ENCODE measurements at places on chromosomes 12 and 14.

DNA sequence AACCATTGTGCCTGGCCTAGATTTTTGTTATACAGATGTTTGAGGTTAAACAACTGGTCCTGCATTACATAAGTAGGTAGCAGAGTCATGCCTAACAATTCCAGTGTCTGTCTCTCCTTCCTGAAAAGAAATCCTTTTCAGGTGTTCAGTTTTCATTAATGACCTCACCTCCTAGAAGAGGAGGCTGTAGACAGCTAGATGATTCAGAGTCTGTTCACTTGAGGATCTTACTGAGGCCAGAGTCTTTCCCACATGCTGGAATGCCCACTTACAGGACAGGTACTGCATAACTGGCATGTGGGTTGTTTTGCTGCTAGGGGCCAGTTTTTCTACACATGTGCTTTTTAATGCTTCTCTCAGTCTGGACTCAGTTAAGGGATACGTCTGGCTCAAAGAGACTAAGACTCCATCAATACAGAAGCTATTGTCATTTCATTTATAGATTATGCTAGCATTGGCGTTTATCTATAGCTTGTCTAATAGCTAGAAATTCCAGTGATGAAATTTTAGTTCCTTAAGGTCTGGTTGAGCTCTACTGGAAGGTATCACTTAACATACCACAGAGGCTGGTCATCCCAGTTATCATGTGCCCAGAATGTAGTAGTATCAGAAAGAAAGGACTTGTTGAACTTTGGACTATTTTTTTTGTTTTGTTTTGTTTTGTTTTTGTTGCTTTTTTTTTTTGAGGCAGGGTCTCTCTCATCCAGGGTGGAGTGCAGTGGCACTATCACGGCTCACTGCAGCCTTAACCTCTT, 206.4 kb downstream of the ERC1 start:
- no peak for DNase-seq

DNA sequence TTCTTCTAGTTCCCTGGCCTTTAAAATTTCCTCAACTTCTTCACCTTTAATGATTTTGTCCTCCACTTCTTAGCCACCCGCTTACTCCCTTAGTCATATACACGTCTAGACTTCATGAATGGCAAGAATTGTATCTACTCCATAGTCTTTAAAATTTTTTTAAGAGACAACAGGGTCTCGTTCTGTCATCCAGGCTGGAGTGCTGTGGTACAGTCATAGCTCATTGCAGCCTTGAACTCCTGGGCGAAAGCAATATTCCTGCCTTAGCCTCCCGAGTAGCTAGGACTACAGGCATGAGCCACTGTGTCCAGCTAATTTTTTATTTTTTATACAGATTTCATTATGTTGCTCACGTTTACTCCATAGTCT, 47.9 kb downstream of the BBS10 start:
- no peak for DNase-seq

DNA sequence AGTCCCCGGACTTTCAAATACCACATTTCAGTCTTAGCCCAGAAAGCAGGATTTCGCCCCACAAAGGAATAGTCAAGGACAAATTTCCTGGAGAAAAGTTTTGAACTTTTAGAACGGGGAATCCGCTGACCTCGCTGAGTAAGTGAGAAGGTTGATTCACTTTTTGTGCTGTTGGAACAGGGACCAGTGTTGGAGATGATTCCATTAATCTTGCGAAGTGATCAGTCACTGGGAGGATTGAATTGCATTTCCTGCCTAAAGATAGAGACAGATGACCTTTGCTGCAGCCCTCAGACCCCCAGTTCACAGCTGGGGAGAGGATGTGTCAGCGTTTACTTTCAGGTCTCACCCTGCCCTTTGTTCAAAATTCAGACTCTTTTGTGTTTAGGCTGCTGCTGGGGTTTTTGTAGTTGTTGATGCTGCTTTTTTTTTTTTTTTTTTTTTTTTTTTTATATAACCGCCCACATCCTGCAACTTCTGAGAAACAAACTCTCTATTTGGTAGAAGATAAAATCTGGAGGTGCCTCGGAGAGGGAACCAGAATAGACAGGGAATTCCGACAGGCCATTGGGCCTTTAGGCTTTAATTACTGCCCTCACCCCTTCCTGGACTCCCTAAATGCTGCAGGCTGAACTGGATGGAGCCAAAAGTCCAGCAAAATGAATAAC, 9.8 kb upstream of the KDM2B start:
- DNase-seq, result no peak

- no peak for DNase-seq
Measured at GRCh38 chr12:122318607-122319605, 52.6 kb upstream of the VPS33A start.

DNA sequence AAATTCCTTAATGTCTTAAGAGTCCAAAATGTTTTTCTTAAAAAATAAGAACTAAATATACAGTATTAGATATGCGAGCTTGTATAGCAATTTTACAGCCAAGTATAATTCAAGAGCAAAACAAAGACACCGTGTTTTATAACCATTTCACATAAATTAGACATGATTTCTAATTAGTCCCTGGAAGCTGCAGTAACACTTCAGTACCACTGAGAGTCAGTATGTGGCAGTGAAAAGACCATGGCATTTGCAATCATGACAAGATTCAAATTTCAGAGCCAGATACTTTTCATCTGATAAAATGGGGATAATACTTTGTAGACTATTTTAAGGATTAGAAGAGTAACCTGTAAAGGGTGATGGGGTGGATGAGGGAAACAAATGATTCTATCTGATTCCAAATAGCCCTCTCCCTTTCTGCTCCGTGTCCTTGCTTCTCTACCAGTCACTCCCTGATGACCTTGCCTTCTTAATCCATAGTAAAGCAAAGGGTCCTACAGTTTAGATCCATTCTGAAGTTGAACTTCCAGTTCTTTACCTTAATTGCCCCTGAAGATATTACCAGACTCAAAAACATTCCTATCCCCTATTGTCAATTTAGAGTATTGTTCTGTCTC, 145.4 kb upstream of the ABCD2 start:
- no peak for DNase-seq

- no peak for DNase-seq
Measured at GRCh38 chr14:94491511-94491910, 15.5 kb upstream of the SERPINA9 start.

DNA sequence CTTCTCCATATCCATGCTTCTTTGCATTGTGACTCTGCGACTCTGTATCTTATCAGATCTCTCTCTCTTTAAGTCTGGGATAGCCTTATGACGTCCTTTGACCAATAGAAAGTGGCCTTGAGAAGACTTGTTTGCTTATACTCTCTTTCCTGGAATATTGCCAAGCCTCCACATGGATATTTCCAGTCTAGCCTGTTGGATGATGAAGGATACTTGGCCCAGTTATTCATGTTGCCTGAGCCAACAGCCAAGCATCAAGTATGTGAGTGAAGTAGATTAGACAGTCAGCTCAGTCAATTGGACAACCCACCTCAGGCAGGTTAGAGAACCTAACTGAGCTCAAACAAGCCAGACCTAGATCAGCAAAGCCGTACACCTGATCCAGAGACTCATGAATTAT, 864.2 kb upstream of the MGAT4C start:
- no peak for DNase-seq

DNA sequence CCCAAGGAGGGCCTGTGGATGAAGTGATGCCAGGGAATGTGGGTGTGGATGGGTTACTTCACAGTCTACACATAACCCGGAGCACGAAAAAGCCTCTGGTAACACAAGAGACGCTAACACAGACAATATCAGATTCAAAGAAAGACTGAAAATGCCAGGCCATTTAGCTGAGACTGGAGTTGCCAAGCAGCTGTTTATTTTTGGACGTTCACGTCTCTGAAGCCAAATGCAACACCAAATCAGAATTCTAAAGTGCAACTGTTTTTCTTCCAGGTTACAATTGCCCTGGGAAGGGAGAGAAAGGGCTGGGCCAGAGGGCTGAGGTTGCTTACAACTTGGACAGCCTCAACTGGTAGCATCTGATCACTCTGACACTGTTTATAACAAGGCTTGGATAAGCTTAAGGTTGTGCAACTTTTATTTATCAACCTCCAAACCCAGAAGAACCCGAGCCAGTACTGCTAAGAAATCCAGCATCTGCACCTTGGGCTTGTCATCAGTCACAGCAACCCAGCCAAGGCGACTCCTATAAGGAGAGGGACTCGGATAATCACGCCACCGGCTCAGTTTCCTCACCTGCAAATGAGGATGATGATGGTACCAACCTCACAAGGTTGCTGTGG, 24.8 kb downstream of the NUAK1 start:
- no peak for DNase-seq

DNA sequence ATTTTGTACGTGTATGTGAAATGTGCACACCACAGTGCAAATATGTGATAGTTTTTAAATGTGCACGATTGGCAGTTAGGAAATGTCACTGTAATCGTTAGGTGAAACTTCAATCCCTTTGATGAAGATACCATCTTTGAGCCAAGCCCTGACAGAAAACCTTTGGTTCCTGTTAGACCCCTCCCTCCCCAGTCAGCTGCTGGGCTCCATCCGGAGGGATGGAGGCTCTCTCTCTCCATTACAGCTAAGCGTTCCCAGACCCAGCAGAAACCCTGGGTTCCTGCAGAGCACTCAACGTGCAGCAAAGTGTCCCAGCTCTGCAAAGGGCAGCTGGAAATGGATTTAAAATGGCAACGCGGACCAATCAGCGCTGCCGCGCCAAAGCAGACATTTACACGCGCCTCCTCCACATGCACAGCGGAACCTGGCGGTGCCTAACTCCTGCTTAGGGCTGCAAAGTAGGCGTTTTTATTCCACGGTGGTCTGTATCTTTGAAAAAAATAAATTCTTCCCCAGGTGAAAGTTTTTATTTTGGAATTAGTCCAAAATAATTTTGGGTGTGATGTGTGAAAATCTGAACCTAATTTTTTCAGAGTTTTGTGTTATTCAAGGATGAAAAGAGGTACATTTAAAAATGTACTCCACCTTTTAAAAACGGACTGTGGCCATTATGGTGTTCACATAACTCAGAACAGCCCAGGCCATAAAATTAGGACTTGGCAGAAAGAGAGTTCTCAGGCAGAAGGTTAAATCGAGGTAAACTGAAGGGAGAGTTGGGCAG, 1.4 kb upstream of the HMGA2 start:
- no peak for DNase-seq

- DNase-seq, result no peak
Measured at GRCh38 chr12:122159882-122160281, 14.1 kb downstream of the IL31 start.

DNA sequence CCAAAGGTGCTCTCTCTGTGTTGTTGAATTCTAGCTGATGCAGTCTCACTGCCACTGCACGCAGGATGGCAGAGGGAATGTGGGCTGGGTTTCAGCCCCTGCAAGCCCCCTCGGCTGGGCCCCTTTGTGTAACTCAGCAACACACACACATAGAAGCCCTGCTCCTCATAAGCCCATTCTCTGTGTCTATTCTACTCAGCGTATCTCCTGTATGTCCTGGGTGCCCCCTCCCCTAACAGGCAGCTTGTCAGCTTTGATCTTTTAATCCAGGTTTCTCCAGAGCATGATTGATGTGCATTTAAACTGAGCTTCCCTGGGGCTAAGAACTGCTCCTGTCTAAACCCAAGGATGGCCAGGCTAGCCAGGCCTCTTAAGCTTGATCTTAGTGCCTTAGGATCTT, 43.0 kb downstream of the SRRM4 start:
- no peak for DNase-seq

DNA sequence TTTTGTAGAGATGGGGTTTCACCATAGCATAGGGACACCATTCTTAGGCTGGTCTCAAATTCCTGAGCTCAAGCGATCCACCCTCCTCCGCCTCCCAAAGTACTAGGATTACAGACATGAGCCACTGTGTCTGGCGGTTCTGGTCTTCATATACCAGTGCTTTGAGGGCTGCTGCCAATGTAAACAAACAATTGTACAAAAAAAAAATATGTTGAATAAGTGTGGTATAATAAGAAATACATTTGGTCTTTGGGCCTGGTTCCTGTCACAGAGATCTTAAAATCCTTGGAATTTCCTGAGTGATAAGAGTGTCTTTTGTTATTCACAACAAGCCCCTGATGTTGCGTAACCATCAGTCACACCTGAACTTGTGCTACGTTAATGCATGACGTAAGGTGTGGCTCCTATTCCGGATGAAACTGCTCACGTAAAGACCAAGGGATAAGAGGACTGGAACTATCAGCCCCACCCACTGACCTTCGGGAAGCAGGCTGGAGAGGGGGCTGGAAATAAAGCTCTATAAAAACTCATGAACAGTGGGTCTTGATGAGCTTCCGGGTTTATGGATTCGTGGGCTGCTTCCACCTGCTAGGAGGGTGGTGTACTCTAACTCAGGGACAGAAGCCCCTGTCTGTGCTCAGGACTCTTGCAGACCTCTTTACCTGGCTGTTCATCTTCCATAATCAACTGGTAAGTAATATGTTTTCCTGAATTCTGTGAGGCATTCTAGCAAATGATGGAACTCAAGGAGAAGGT, 16.5 kb upstream of the RIMKLB start:
- no peak for DNase-seq

- no peak for DNase-seq
Measured at GRCh38 chr14:38138473-38139138, 69.1 kb upstream of the SSTR1 start.

DNA sequence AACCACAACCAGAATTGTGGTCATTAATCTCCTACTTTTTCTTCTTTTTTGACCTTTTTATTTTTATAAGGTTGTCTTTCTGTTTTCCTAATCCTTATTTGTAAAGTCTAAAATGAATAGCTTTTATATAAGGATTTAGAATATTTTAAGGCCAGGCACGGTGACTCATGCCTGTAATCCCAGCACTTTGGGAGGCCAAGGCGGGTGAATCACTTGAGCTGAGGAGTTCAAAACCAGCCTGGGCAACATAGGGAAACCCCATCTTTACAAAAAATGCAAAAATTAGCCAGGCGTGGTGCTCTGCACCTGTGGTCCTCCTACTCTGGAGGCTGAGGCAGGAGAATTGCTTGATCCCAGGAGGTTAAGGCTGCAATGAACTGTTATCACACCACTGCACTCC, 55.1 kb downstream of the IFT81 start:
- DNase-seq, result no peak

- no peak for DNase-seq
Measured at GRCh38 chr12:105329926-105330282, 587 bp upstream of the C12orf75 start.

- peak; percentile 89 for DNase-seq
Measured at GRCh38 chr14:79278798-79279644, 932.3 kb downstream of the DIO2 start.

GRCh38 chr12:92543359-92543758, 159.4 kb upstream of the PLEKHG7 start:
- no peak for DNase-seq

- DNase-seq, result no peak
Measured at GRCh38 chr12:54734196-54734950, 86.2 kb upstream of the DCD start.

Data from NCI-H1092 (cell line).